ENCODE measurements at places on chromosomes 16 and 17.

DNA sequence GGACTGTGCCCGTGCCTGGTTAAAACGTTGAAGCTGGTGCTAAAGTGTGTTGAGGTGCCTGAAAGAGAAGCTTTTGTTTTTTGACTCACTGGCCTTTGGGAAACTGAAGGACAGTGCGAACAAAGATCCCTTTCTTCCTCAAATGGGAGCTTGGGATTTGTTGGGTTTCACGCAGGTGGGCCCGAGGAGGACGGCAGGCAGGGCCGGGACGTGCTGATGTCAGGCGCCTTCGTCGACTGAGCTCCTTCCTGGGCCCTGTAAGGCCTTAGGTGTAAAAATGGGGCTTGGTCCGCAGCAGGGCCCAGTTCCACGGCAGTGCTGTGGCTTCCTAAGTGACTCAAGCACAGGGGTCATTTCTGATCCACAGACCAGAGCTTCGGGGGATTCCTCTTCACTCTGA is 106.9 kb downstream of the BANP start:
- DNase-seq: no peak

DNA sequence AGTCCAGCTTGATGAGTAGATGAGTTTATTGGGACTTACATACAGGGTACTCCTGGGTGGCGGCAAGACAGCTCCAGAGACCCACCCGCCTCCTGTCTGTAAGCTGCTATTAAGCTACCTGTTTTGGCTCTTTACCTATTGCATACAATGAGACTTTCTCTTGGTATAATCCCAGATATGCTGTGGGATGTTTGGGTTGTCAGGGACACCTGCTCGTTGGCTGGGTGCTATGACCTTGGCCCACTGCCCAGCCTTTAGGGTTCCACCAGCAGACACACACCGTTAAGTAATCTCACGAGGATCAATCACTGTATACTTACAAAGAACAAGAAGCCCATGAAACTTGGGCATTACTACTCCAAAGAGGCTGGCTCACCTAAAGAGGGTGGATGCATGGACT is 116.4 kb downstream of the NPIPB5 start:
- DNase-seq: no peak

DNA sequence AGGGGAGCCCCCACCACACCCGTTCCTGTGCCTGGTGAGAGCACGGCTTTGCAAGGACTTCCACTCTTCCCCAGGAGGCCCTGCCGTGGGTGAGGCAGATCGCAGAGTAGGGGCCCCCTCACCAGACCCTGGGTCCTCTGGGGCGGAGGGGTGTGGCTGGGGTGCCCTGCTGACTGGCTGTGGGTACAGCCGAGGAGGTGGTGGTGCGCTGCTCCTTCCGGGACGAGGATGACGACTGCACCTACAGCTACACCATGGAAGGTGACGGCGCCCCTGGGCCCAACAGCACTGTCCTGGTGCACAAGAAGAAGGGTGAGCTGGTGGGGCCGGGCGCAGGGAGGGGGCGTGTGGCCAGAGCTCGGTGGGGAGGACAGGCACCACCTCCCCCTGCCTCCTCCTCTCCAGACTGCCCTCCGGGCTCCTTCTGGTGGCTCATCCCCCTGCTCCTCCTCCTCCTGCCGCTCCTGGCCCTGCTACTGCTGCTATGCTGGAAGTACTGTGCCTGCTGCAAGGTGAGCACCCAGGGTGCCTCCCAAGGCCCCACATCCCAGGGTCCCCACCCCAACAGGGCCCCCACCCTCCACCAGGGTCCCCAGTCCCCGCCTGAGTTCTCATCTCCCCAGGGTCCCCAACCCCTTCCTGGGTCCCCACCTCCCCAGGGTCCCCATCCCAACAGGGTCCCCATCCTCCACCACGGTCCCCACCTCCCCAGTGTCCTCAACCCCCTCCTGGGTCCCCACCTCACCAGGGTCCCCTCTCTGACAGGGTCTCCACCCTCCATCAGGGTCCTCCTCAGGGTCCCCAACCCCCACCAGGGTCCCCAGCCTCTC is 16.1 kb downstream of the ITGB4 start:
- no peak for DNase-seq

DNA sequence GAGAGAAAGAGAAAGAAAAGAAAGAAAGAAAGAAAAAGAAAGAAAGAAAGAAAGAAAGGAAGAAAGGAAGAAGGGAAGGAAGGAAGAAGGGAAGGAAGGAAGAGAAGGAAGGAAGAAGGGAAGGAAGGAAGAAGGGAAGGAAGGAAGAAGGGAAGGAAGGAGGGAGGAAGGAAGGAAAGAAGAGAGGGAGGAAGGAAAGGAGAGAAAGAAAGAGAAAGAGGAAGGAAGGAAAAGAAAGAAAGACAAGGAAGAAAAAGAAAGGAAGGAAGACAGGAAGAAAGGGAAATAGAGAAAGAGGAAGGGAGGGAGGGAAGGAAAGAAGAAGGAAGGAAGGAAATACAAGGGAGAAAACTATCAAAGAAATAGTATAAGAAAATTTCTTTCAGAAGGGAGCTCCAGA is 7.2 kb upstream of the KRTAP4-7 start:
- no peak for DNase-seq

DNA sequence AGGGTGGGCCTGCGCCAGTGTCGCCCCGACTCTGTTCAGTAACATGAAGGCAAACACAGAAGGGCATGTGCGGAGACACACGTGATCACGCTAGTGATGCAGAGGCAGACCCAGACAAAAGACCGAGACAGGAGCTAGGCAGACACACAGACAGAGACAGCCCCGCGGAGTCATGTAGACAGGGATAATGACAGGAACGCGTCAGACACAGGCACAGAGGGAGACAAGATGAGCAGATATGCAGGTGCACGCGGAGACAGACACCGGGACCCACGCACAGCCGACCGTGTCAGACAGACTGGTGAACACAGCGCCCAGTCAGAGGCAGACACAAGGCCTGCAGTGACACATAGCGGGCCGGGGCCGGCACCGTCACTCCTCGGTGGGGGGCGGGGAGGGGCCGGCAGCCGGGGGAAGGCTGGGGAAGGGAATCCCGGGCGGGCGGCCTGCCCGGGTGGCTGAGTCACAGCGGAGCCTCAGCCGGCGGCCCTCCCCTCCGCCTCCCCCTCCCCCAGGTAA is 7.4 kb downstream of the KDM6B start:
- DNase-seq: peak; percentile 74

GRCh38 chr17:42519546-42520491 is 16.2 kb upstream of the NAGLU start:
- DNase-seq: no peak

GRCh38 chr17:73519714-73520368 is 124.4 kb downstream of the SDK2 start:
- no peak for DNase-seq

DNA sequence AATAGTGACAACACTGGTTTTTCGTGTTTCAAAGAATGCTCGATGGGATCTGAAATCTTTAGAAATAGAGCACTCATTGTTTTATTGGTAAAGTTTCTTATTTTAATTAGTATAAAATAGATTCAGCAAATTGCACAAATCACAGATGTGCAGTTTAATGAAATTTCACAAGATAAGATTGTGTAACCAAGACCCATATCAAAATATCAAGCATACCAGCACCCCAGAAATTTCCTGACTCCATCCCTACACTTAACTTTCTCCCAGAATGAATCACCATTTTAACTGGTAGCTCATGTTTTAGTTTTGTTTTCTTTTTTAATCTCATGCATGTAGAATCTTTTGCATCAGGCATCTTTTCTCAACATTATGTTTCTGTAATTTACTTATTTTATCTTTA is 185.9 kb downstream of the KCNJ2 start:
- no peak for DNase-seq

DNA sequence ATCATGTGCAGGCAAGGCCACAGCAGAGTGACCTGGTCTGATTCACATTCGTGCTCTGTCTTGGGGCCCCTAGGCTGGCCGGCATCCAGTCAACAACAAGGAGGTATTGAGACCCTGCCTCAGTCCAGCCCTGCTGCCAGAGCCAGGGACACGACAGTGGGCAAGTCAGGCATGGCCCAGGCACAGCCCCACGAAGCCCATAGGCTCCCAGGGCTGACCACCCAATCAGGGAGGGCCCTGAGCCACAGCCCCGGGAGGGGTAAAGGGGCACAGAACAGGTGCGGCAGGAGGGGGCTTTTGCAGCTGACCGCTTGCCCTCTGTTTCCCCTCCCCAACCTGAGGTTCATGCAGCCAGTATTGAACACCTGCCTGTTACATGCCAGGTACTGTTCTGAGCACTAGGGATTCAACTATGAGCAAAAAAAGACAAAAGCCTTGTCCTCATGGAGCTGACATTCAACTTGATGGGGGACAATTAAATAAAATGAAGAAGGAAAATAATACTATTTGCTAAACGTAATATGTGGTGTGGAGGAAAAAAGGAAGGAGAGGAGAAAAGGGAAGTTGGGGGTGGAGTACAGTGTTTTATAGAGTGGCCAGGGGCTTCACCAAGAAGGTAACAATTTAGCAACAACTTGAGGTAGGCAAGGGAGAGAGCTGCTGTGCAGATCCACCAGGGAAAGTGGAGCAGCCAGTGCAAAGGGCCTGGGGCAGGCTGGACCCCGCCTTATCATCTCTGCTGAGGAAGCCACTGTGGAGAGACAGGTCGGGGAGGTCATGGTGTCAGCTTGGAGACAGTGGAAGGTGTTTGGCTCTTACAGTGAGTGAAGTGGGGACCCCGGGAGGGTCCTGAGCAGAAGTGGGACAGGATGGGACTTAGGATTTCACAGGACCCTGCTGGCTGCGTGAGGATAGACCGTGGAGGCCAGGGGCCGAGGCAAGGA is 6.1 kb downstream of the DRC3 start:
- no peak for DNase-seq

- DNase-seq: no peak
Measured at GRCh38 chr16:23206986-23207385, 24.4 kb downstream of the SCNN1G start.

DNA sequence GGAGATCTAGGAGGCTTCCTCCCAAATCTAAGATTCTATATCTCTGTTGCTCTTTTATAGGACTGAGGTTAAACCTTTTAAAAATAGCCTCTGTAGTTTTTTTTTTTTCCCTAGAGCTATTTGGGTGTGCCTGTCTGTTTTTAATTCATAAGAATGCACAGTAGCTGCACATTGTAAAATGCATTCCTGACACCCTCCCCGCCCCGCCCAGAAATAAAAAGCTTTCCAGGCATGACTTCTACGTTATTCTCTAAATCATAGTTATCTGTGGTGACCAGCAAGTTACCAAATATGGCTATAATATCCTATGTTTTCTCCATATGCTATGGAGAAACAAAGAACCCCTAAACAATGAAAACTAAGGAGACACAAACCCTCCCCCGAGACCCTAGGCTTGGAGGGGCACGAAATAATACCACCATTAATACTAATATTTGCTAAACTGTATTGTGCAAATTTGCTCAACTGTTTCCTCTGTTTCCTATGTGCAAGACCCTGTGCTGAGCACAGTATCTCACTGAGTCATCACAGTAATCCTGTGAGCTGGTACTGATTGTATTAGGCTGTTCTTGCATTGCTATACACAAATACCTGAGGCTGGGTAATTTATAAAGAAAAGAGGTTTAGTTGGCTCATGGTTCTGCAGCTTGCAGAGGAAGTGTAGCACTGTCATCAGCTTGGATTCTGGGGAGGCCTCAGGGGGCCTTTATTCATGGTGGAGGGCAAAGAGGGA is 388.3 kb downstream of the CA10 start:
- DNase-seq: no peak
